CD4-positive, alpha-beta T cell treated with Interleukin-10 for 1 hour (primary cell): ENCODE measurements at places on chromosomes 2 and 18.

DNA sequence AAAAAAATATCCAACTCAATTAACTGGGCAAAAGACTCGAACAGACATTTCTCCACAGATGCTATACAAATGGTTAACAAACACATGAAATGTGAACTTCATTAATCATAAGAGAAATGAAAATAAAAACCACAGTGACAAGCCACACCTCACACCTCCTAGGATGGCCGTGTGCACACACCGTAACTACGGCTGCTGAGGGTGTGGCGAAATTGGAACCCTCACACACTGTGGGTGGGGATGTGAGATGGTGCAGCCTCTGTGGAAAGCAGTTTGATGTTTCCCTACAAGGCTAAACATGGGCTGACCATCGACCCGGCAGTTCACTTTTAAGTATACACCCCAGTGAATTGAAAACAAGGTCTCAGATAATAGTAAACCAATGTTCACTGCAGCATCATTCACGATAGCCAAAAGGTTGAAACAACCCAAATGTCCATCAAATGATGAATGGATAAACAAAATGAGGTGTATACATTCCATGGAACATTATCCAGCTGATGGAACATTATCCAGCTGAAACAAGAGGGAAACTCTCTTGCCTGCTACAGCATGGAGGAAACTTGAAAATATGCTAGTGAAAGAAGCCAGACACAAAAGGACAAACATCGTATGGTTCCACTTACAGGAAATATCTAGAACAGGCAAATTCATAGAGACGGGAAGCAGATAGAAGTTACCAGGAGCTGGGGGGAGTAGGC lies 32.2 kb downstream of the ZAP70 start:
- peak; percentile 62 for DNase-seq

- DNase-seq: peak; percentile 51
These were observed 54.3 kb downstream of the RAB10 start for GRCh38 chr2:26088038-26088643.

GRCh38 chr2:46964835-46965560 lies 49.4 kb upstream of the MCFD2 start:
- no peak for DNase-seq

DNA sequence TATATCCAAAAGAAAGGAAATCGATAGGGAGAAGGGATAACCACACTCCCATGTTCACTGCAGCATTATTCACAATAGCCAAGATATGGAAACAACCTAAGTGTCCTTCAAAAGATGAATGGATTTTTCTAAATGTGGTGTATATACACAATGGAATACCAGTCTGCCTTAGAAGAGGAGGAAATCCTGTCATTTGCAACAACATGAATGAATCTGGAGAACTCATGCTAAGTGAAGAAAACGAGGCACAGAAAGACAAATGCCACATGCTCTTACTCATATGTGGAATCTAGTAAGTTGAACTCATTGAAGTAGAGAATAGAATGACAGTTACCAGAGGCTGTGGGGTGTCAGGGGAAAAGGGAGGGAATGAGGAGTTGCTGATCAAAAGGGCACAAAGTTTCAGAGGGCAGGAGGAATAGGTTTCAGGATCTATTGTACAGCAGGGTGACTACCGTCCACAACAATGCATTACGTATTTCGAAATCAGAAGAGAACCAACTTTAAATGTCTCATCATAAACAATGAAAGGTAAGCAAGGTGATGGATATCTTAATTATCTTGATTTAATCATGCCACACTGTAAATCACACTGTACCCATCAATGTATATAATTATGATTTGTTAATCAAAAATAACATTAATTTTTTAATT lies 46.1 kb downstream of the SIGLEC15 start:
- no peak for DNase-seq

DNA sequence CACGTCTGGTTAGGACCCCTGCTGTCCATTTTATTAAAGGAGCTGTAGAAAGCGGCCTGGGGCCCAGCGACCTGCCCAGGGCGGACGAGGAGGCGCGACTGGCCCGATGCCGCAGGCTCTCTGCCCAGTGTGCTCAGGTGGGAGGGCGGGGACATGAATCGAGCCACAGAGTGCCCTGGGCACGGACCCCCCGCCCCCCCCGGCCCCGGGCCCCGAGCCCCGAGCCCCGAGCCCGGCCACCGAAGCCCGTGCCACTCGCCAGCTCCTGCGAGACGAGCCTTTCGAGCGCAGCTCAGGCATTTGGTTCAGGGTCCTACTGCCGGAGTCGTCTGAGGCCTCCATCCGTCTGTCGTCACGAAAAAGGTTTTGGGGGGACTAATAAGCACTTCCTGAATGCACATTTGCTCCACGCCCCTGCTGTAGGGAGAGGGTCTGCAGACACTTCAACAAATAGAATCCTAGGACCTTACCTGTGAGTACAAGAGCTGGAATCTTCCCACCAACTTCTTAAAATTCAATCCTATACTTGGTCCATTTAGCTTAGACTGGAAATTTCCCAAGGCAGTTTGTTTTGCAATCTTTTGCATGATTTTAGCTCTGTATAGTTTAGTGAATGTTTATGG lies 602 bp upstream of the ADAM17 start:
- peak; percentile 47 for DNase-seq

DNA sequence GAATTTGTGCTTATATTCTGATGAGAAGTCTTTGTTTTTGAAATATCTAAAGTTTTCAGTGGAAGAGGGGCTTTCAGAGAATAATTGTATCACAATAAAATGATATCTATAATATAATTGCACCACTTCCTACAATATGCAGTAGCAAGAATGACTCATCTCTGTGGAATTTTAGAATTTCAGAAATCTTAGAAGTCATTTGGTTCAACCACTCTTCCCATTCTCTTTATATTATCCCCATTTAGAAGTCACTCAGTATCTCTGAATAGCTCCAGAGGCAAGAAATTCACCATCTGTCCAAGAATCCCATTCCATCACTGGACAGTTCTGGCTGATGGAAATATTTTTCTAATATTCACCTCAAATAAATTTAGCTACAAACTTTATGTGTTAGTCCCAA lies 59.3 kb upstream of the CCDC68 start:
- DNase-seq: no peak

DNA sequence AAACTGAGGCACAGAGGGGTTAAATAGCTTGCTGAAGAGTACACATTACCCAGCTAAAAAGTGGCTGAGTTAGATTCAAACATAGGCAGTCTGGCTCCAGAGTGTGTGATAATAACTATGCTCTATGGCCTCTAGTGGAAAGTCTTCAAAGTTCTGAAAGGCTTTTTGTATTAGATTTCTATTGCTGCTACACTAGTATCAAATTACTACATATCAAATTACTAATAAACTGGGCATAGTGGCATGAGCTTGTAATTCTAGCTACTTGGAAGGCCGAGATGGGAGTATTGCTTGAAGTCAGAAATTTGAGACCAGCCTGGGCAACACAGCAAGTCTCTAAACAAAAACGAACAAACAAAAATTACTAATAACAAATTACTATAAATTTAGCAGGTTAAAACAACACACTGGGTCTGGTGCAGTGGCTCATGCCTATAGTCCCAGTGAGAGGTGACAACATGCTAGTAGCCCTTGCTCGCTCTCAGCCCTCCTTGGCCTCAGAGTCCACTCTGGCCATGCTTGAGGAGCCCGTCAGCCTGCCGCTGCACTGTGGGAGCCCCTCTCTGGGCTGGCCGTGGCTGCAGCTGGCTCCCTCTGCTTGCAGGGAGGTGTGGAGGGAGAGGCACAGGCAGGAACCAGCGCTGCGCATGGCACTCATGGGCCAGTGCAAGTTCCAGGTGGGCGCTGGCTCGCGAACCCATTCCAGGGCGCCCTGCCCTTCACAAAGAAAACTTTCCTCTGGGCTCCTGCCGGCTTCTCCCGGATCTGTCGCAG lies 38.2 kb upstream of the TWSG1 start:
- no peak for DNase-seq

GRCh38 chr2:128773641-128774319 lies 455.1 kb upstream of the HS6ST1 start:
- DNase-seq: no peak

DNA sequence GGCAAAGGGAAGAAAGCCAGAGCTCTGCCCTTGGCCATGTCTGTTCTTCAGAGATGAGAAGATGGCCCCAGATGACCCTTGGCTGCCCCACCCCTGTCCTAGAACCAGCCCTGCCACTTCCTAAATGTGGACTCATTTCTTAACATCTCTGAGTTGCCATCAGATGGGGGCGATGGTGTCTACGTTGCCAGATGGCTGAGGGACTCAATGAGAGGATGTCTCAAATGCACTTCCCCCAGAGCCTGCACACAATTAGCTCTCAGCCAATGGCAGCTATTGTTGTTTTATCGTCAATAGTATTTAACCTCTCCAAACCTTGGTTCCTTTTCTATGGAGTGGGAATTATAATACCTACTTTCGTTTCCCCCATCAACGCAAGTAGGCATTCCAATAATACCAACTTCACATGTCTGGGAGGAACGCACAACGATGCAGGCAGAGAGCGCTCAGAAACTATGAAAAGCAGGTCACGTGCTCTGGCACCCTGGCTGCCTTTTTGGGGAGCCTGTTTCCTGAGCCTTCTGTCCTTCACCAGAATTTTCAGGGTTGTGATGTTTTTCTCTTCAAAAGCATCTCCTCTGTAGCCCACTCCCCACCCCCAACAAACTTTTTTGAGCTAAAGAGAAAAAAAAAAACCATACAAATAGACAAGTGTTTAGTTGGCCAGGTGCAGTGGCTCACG lies 100.3 kb downstream of the MCFD2 start:
- DNase-seq: no peak

DNA sequence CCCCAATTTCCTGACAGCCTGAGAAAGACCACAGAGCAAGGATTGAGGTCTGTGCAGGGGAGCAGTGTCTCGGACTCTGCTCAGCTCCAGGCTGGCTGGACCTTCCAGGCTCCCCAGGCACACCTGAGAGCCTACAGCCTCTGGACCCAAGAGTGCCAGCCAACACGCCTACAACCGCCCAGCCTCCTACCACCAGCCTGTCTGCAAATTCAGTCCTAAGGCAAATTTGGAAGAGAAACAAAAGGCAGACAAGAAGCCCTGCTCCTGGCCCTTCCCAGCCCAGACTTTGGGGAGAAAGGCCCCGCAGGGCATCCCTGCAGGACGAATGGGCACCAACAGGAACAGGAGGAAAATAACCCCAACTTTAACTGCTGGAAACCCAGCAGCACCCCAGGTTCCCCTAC lies 1.9 kb downstream of the HS6ST1 start:
- DNase-seq: no peak

- DNase-seq: no peak
These were observed 112.0 kb upstream of the CTDP1 start for GRCh38 chr18:79567481-79568147.

DNA sequence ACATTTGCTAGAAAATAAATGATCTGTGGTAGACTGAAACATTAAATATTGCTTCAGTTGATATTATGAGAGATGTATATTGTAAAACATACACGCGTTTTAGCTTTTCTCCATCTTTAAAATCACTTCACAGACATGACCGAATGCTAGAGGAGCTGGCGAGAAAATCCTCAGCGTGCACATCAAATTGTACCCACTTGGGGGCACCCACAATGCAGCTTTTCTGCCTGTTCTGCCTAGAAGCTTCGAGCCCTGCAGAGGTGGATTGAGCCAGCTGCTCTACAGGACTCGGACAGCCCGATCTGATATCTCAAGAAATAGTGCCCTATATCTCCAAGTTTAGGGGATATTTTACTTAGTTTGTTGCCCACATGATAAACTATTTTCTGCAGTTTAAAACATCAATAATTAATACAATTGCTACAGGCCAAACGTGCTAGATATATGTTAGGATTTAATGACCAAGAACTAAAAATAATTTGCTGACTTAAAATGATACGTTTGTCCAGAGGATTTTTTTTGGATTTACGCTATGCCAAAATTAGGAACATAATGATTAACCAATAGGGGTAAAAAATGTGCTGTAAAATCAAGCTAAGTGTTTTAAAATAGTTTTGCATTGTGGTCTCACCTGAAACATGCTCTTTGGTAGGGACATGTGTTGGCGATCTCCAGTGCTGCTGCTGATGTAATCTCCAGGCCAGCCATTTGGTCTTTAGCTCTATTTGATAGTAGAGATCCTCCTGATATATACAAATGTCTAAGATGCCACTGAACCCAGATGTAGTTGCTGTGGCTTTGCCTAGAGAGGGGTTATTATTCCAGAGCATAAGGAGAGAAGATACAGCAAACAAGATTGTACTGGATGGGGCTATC lies 22.3 kb upstream of the ATP5MC3 start:
- peak; percentile 54 for DNase-seq

- peak; percentile 20 for DNase-seq
These were observed 105.5 kb downstream of the ZEB2 start for GRCh38 chr2:144414324-144414845.

- DNase-seq: peak; percentile 89
These were observed 61.0 kb upstream of the TAF1B start for GRCh38 chr2:9782197-9782719.

DNA sequence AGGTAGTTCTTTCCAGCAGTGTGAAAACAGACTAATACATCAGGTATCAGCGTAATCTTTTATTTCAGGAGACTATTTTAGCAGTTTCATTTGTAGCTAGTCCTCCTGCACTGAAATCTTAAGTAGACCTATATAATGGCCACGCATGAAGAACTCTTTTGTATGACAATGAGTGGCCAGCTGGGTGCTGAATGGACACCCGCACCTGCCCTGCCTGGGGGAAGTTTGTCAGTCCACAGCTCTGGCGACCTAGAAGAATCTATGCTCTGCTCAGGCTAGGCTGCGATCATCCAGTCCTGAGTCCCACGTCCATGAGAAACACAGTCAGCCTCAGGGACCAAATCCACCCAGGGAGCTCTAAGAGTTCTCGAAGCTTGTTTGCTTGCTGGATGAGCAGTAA lies 709.2 kb upstream of the ID2 start:
- no peak for DNase-seq

DNA sequence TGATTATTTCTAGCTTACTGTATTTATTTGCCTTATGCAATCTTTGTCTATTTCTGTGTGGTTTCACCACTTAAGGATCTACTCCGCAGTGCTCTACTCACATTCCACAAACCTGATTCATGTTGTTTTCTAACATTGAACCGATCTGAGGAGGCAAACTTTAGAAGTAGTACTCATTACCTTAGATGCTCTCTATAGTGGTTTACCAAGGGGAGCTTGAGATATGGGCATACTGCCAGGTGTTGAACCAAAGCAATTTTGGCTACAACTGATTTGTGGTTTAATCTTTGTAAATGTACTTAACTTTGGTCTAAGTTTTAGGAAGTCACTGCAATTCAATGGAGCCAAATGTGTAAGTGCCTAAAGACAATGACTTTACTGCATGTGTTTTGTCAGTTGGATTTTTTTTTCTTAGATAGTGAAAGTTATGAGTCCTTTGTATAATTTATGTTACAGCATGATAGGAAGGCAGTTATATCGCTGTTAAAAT lies 50.1 kb downstream of the MAP2 start:
- no peak for DNase-seq
